CD4-positive, alpha-beta T cell treated with Interleukin-15 for 4 hours (primary cell): ENCODE measurements at places on chromosomes 11 and 22.
A peak's percentile ranks its signal among the peaks of the same experiment; 100 is the strongest.

GRCh38 chr11:67640021-67640757 is 626 bp upstream of the TBX10 start:
- DNase-seq, result peak; percentile 54

GRCh38 chr22:29108137-29108536 is 35.3 kb downstream of the KREMEN1 start:
- no peak for DNase-seq

GRCh38 chr11:413120-414081 is 1.4 kb downstream of the SIGIRR start:
- DNase-seq, result no peak

DNA sequence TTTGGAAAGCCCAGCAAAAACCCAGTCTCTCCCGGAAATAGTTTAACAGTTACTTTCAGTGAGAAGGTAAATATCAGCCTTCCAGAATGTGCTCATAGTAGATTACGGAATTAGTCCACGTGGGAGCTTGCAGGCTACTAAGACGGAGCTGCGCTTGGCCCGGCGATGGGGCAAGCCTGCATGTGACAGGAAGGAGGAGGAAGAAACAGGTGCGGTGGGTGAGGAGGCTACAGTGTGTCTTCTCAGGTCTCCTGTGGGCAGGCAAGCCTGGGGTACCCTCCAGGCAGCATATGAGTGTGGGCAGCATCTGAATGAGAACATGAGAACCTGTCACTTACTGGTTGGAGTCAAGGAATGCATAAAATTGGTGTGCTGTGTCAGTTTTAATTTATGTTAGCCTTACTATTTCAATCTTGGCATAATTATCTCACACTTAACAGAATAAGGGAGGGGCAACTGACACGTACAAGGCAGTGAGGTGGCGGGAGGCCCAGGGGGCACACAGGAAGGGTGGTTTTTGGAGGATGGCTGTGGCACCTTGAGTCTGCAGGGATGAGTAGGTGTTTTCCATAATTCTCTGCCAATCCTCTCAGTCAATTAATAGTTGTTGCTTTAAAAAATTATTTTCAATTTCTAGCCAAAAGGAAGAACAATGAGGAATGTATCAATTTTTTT is 35.7 kb downstream of the CLMP start:
- no peak for DNase-seq

GRCh38 chr11:14623036-14623435 is 20.6 kb upstream of the PDE3B start:
- DNase-seq, result no peak

GRCh38 chr11:67670316-67671210 is 3.9 kb downstream of the ALDH3B2 start:
- DNase-seq, result no peak

DNA sequence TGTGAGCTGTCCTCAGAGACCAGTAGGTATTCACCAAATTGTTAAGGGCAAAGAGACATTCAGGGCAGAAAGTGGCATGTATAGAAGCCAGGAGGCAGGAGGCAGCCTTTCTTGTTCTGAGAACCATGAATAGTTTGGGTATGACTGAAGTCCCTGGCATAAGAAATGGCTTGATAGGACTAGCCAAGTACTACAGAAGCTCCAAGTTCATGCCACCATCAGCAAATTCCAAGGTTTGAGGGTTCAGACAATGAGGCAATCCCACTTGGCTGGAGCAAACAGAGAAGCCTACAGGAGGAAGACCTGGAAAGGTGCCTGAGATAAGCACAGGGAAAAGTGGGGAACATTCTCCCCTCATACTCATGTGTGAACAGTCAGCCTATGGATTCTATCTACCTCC is 25.8 kb downstream of the XRRA1 start:
- no peak for DNase-seq

DNA sequence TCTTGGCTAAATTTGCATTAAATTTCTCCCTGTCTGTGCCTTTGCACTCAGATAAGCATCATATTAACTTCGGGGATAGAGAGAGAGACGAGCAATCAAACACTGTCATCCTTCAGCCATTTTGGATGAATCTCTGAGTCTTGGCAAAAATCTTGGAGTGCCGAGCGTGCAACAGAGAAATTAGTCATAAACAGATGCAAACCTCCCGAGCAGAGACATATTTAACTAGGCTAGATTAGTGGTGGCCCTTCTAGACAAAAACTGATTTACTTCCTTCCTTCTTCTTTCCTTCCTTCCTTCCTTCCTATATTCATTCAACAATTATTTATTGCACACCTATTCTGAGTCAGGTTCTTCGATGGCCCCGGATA is 114.4 kb upstream of the BLID start:
- DNase-seq, result no peak

DNA sequence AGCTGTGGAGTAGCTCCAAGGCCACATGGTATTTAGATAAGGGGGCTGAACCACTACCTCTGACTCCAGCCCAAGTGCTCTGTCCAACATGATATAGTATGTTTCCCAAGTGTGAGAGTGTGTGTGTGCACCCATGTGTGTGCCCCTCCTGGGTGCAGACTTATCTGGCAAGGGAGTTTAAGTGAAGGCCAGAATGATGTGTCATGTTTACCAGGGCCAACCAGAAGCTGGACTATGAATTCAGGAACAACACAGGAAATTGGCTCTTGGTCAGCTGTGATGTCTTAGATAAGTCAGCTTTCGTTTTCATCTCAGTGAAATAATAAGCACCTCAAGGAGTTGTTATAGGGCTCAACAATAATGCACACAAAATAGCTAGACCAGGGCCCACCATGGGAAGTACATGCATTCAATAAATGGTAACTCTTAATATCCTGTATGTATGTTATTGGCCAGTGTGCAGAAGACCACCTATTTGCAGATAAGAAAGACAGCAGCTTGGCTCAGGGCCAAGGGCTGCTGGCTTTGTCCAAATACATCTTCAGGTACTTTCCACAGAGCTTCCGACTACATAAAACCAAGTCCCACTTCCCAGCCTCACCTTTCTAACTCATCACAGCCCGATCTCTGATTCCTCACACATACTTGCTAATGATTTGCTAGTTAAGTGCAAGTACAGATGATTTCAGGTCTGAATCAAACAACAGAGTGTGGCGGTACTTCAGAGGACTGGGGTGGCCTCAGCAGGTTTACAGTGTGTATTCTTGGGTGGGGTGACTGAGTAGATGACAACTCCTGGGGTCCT is 120.9 kb downstream of the ME3 start:
- DNase-seq, result no peak

- no peak for DNase-seq
Observed at GRCh38 chr11:9796266-9796665, 132.4 kb downstream of the SWAP70 start.

GRCh38 chr11:105469931-105470330 is 139.9 kb upstream of the GRIA4 start:
- no peak for DNase-seq

DNA sequence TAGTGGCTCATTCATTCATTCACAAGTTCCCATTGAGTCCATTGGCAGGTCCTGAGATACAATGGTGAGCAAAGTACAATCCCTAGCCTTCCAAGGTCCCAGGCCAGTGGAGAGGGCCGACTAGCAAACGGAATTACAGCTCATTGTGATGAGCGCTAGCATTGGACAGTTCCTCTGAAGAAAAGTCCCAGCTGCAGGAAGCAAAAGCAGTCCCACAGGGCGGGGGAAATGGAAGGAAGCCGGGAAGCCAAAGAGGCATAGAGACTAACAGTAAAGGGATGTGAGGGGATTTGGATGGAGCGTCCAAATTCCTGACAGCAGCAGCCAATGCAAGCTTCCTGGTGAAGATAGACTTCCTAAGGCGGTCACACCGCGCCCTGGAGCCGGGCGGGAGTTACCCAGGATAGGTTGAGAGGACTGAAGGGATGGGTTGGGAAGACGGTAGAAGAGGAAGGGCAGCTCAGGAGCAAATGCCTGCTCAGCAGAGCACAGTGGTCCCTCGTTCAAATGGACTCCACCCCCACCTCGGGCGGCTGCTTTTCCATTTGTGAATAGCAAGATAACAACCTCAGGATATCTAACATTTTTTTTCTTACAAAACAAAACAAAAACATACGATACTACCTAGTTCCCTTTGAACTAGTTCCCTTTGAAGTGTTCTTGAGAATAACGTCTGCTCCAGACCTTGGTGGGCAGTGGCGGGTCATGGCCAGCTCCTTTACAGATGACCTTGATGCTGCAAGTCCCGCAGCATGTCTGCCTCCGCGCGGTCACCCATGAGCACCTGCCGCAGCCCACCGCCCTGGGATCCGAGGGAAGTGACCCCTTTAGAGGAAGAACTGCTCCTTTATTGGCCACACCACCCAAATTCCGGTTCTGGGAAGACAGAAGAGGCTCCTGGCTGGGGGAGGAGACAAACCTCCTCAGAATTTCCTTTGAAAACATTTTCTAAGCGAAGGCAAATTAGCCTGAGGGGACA is 132.9 kb downstream of the RASSF10 start:
- no peak for DNase-seq

GRCh38 chr11:127052404-127052803 is 51.8 kb upstream of the KIRREL3 start:
- no peak for DNase-seq

GRCh38 chr11:1667906-1668305 is 29.1 kb upstream of the KRTAP5-6 start:
- DNase-seq, result no peak

DNA sequence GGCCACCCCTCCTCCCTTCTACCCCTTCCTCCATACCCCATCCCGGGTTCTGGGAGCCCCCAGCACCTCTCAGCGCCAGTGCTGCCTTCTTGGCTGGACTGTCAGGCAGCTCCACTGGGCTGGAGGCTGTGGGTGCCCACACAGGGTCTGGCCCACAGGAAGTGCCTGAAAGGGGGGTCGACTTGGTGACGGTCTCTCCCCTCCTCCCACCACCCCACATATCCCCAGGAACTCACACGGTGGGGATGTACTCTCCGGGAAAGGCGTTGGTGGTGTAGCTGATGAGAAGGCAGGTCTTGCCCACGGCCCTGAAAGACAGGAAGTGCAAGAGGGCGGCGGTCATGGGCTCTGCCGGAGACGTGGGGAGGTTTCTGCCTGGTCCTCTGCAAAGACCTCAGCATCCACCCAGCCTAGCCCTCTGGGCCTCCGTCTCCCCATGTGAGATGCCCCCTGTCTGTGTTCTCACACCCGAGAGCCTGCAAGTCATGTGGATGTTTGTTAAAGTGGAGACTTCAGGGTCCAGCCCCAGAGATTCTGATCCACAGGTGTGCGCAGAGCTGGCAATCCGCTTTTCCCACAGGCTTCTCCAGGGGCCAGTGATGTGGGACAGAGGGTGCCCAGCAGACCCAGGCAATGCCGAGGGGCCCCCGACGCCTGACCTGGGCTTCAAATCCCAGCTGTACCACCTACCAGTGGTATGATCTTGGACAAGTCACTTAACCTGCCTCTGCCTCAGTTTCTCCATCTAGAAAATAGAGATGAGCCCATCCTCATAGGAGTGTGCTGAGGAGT is 2.5 kb downstream of the RAC2 start:
- peak; percentile 51 for DNase-seq

- DNase-seq, result no peak
Observed at GRCh38 chr11:85044911-85045310, 582.2 kb downstream of the DLG2 start.

GRCh38 chr11:119585043-119585781 is 143.8 kb downstream of the NECTIN1 start:
- DNase-seq, result no peak

- DNase-seq, result no peak
Observed at GRCh38 chr11:85762226-85762625, 48.7 kb downstream of the SYTL2 start.

GRCh38 chr11:25910086-25910485 is 421.8 kb upstream of the ANO3 start:
- no peak for DNase-seq

DNA sequence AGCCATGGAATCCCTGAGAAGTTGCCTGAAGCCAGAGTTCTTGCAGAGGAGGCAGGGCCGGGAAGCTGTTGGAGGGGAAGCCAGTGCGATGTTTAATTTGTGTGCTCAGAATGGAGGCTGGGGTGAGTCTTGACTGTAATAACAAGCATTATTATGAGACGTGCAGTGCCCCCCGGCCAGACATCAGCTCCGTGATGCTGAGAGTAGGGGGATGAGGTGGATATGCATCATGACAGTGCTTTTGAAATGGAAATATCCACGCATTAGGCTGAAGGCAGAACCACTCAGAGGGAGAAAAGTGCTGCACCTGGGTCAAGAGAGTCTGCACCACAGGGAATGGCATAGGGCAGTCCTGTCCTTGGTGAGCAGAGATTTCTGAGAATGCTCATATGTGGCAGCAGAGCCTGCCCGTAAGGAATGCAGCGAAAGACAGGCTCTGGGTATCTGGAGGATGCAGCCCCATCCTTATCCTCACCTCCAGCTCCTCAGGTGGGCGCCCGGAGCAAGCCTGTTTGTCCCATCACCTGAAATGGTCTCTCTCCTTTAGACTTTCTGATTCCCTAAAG is 37.6 kb upstream of the SEZ6L start:
- DNase-seq, result no peak

DNA sequence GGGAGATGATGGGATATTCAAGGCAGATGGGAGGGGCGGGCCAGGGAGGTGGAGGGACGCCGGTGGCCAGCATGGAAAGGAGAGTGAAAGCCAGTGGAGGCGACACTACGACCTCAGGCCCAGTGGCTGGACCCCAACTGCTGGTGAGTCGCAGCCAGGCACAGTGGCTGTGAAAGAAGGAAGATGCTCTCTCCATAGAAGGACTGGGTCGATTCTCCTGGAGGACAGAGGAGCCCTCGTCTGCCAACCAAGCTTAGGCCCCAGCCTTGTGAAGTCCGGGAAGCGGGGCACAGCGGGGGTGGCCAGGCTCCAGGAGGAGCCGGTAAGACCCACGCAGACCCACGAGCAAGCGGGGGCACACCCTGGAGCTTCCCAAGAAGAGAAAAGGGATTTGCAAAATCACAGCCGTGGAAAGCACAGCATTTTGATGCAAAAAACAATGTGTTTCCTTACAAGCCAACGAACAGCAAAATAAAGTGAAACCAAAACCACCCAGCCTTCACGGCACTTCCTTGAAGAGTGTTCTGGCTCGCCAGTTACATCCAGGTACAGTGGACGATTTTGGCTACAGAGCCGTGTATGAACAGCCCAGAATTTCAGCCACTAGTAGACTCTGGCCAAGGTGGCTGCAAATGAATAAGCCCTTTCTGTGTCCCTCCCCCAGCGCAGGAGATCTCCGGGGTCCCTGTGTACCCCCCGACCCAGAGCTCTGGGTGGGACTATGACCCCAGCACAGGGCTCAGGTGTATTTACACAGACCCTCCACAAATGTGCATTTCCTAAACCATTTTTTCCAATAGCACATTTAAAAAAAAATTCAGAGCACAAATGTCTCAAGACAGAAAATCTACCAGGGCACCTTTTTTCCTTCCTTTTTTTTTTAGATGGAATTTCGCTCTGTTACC is 96.9 kb downstream of the TRMU start:
- peak; percentile 43 for DNase-seq
